Uterus (tissue), 4 donors: ENCODE measurements at places on chromosomes 6 and 20. TPM values are rescaled to one million over a fixed set of nuclear protein-coding genes. Genes with fewer than 3 reads are reported as not detected.

The IL17F gene
- total RNA-seq = not detected

The PACRG gene
- total RNA-seq = 12.3 TPM

The WFDC5 gene
- total RNA-seq = not detected

The LINC00237 gene
- not detected for total RNA-seq

The PRDM13 gene
- total RNA-seq = not detected
